ENCODE measurements at places on chromosomes 11 and 22.

DNA sequence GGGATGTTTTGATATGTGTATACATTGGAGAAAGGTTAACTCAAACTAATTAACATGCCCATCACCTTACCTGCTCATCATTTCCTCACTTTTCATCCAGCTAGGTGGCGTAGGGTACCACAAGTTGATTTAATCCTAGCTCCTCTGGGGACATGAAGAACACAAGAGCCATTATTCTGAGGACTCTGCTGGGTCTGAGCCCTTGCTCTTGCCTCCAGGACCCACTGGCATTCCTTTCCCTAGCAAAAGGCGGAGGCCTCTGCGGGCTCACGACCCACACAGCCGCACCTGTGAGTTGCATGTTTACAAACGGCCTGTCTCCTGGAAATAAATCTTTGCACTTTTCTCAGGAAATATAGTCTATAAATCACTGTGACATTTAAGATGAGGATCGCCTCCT is 871.9 kb downstream of the TBC1D22A start:
- DNase-seq = no peak

- no peak for DNase-seq
These were observed 1289.4 kb downstream of the FAM181B start for GRCh38 chr11:81444297-81444696.

- no peak for DNase-seq
These were observed 449.6 kb upstream of the B3GAT1 start for GRCh38 chr11:134861490-134862104.

DNA sequence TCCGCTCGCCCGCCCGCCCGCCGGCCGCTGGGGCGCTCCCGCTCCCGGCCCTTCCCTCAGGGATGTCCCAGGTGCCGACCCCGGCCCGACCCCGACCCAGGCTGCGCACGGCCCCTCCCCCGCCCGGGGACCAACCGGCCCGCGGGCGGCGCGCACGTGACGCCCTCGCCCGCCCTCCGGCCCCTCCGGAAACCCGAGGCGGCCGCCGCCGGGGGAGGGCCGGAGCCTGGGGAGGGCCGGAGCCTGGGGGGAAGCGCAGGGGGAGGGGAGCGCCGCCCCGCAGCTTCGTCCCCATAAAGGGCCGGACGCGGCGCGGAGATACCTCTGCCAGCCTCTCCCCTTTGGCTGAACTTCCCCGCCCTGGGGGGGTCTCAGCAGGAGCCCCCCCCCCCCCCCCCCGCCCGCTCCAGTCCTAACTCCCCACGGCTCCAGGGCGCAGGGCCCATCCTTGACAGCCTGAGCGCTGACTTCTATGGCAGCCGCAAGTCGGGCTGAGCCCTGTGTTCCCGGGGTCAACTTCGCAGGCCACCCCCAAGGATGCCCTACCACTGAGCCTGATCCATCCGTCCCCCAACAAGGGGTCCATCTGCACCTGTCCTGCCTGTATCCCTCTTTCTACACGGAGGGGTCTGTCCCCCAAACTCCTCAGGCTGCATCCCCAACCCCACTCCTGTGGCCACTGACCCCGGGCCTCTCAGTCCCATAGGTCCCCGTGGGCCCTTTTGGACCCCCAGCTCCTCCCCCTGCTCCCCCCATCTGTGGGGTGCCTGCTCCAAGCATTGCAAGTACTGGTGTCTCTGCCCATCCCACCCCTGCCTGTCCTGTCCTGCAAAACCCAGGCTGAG is at the start of gene MAPK12:
MAPK12 (minus strand) TSS at position 69 of the 845 bp plus-strand sequence. CDS start 174 bp downstream, outside the sequence.
- DNase-seq = no peak

GRCh38 chr11:22681281-22681812 is 14.9 kb downstream of the GAS2 start:
- no peak for DNase-seq

- peak; percentile 27 for DNase-seq
These were observed 53.3 kb upstream of the PRDM11 start for GRCh38 chr11:45092901-45093760.

All from CD4-positive, alpha-beta T cell treated with Interferon gamma for 1 hour (primary cell).